ENCODE measurements at places on chromosomes 6 and 20. TPM values are rescaled to one million over a fixed set of nuclear protein-coding genes. Genes with fewer than 3 reads are reported as not detected.

The FAM184A gene
- total RNA-seq: 0.95 TPM

The MUCL3 gene
- not detected for total RNA-seq

The PLN gene
- total RNA-seq: 2.7 TPM

The SLC22A23 gene
- 98.6 TPM for total RNA-seq

The ZNF391 gene
- 1.4 TPM for total RNA-seq

The PRICKLE4 gene
- 4.7 TPM for total RNA-seq

The QRSL1 gene
- 14.2 TPM for total RNA-seq

The FAM83C gene
- not detected for total RNA-seq

DNA sequence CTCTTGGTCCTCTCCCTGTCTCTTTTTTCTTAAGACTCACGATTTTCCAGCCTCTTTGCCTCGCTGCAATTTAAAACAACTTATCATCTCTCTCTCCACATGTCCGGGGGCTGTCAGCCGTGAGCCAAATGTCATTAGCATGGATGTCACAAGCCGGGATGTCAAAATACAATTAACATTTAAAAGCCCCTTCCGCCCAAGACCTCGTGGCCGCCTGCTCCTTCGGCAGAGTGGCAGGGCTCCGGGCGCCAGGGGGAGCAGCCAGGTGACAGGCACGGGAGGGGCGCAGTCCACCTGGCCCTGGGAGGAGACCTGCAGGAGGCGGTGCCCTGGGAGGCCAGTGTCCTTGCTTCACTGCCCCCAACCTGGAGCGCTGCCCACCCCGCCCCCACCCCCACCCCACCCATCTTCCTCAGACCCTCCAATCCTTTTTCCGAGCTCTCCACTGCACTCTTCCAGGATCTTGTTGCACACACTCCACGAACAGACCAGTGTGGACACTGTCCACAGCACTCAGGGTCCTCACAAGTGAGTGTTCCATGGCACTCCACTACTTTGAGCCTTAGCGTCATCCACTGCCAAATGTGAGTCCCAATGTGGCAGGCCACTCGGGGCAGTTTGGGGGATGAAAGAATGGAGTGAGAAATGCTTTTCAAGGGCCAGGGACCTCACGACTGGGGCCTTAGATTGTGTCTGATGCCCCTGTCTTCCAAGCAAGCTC, 5.6 kb upstream of the GRM4 start:
- no peak for DNase-seq

- no peak for DNase-seq
Measured at GRCh38 chr20:54268941-54269340, 61.1 kb downstream of the PFDN4 start.

- DNase-seq: no peak
Measured at GRCh38 chr20:47586649-47587294, 85.1 kb downstream of the NCOA3 start.

DNA sequence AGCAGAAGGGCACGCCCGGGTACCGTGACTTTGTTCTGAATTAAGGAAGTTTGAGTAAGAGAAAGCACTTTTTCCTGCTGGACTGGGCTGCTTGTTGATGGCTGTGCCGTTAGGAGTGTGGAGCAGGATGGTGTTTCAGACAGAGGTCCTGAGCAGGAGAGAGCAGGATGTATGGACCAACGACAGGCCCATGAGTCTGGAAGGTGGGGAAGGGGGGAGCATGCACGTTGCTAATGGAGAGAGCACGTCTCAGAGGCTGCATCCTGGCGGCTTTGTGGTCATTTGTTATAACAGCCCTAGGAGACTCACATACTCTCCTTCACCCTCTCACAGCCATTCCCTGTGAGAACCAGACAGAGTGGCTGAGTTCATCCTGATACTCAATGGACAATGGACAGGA, 56.8 kb downstream of the PHACTR3 start:
- DNase-seq: no peak

- DNase-seq: no peak
Measured at GRCh38 chr6:67458265-67458664, 1176.8 kb upstream of the ADGRB3 start.

GRCh38 chr6:30007132-30007764, 53.8 kb upstream of the POLR1H start:
- peak; percentile 51 for DNase-seq

GRCh38 chr6:109946979-109947378, 31.1 kb upstream of the GPR6 start:
- DNase-seq: no peak

GRCh38 chr6:29641430-29642148, 8.6 kb upstream of the GABBR1 start:
- DNase-seq: peak; percentile 66

- DNase-seq: no peak
Measured at GRCh38 chr6:111631018-111631417, 25.3 kb upstream of the TRAF3IP2 start.

DNA sequence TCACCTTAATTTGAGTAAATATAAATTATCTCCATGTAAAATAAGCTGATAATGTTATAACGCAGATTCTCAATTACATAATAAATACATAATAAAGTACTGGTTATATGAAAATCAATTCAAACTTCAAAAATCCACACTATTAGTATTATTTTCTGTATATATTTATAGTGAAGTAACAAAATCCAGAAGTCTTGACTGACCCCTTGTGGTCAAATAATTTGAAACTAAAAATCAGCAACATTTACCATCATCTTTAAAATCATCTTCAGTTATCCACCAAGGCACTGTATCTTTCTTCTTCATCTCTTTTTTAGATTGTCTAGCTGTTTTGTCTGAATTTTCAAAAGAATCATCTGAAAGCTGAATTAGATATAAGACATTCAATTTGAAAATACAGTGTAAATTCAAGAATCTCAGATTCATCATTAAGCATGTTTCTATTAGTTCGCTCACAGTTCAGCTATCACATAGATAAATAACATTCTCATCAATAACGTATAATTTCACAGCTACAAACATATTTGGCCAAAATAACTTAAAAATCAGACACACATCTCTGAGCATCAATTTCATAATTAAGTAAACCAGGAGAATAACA, 6.5 kb downstream of the CEP162 start:
- no peak for DNase-seq

DNA sequence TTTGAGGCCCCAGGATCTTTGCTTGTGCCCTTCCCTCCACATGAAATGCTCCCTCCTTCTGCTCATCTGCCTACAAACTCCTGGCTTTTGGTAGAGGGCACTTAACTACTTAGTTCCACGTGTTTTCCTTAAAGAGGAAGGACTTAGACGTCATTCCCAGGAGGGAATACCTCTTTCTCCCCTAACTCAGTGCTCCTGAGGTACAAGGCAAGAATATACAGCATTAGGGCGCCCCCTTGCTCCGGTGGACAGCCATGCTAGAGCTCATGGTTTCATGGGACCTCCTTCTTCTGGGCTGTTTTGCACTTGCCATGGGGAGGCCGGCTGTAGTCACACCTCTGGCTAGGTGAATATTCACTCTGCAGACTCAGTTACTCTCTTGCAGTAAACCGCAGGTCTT, 93.8 kb upstream of the LY86 start:
- no peak for DNase-seq

DNA sequence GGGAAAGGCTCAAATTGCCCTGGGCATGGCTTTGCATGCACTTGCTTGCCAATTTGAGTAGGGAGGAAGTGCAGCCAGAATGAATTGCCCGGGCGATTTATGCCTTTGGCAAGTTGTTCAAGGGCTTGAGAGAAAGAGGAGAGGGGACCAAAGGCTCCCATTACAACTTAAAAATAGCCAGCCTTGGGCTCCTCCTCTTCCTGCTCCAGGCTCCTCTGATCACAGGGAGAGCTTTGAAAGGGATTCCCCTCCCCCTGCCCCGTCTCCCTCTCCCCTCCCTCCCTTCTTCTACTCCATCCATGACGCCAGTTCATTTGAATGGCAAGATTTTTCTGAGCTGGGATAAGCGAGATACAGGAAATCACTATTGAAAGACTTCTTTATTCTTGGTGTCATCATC, 304.9 kb upstream of the JAG1 start:
- no peak for DNase-seq

- peak; percentile 42 for DNase-seq
Measured at GRCh38 chr6:135162678-135163439, 18.2 kb upstream of the MYB start.

- DNase-seq: no peak
Measured at GRCh38 chr6:49666930-49667757, 30.5 kb upstream of the RHAG start.

GRCh38 chr6:78599526-78599925, 267.8 kb upstream of the IRAK1BP1 start:
- DNase-seq: no peak

- peak; percentile 67 for DNase-seq
Measured at GRCh38 chr6:125201961-125202729, 48.6 kb downstream of the TPD52L1 start.

DNA sequence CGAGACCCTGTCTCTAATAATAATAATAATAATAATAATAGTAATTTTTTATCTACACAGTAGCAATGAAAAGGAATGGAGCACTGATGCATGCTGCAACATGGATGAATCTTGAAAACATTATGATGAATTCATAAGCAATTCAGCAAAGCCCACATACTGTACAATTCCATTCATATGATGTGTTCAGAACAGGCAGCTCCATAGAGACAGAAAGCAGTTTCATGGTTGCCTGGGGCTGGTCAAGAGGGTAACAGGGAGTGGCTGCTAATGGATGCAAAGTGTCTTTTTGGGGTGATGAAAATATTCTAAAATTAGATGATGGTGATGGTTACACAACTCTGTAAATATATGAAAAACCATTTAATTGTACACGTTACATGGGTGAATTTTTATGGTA, 43.6 kb downstream of the SLC24A3 start:
- DNase-seq: no peak

DNA sequence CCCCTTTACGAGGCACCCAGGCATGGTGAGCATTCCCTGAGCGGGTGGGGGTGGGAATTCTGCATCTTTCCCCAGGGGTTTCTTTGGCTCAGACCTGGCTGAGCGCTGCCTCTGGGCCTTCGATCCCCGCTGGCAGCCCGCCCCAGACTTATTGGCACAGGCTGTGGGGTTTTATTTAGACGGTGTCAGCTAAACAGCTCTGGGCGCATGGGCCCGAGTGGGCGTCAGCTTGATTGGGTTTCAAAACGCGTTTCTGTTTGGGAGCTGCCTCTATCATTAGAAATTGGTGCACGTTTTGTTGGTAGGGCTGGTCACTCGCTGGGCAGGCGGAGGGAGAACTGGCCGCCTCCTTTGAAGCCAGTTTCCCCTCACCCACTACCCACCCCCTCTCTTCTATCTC, 21.0 kb downstream of the PMEPA1 start:
- DNase-seq: no peak

DNA sequence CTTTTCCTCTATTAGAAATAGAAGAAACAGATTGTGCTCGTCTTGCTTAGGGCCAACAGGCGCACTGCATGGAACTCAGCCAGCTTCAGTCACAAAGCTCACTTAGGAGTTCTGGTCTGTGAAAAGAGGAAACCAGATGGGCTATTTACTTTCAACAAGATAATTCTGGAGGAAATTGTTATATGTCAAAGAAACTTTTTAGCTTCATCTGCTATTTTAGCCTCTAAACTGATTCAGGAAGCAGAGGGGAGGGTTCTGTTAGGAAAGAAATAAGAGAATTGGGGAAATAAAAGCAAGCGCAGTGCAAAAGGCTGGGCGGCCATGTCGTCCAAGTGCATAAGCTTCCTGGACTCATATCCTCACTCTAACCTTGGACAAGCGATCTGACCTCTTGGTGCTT, 21.3 kb downstream of the PRKN start:
- DNase-seq: peak; percentile 35

- DNase-seq: no peak
Measured at GRCh38 chr6:87397656-87398055, 10.1 kb upstream of the CFAP206 start.

DNA sequence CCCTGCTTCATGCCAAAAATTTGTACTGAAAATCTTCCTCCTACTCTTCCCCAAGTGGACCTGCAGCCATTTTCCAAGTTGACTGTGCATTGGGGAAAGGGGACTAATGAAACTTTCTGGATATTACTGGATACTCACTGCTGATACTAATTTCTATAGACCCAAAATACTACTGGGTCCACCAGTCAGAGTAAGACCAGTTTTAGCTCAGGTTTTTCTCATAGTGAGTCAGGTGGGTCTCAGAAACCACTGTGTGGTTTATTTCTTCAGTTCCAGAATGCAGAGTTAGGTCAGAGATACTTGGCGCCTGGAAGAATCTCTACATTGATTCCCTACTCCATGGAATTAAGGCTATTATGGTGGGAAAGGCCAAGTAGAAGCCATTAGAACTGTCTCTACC, 274.8 kb upstream of the SYNCRIP start:
- DNase-seq: no peak

- DNase-seq: no peak
Measured at GRCh38 chr20:40628877-40629276, 60.2 kb downstream of the MAFB start.

- DNase-seq: no peak
Measured at GRCh38 chr6:89886378-89887120, 7.7 kb upstream of the GJA10 start.

GRCh38 chr6:41428996-41429421, 93.6 kb downstream of the NCR2 start:
- no peak for DNase-seq

DNA sequence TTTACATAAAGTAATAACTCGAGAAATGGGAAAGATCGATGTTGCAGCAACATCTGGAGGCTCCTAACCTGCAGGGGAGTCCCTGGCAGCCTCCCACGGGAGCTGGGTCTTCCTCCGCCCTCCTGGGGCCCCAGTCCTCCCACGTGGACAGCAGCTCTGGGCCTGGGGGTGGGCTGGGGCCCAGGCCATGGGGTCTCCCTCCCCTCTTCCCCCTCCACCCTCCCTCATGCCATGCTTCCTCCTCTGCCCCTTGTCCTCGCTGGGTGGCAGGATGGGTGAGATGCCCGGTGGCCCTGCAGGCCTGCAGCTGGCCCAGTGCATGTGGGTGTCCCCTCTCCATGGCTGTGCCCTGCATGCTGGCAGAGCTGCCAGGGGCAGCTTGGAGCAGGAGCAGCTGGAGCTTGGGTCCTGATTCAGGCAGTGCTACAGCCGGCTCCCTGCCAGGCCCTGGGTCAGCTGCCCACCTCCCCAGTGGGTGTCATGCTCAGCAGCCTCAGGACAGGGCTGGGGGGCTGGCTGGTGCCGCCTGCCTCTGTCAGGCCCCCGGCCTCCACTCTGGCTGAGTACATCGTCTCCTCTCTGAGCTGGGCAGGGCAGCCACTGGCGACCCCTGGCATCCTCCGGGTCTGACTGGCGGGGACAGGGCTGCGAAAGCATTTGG, 48.9 kb upstream of the BHLHE23 start:
- no peak for DNase-seq

- DNase-seq: no peak
Measured at GRCh38 chr6:51283723-51284355, 465.2 kb downstream of the TFAP2B start.

GRCh38 chr6:163731215-163732013, 316.9 kb downstream of the QKI start:
- DNase-seq: no peak

GRCh38 chr20:24588047-24588635, 118.7 kb downstream of the SYNDIG1 start:
- no peak for DNase-seq
